Activated naive CD8-positive, alpha-beta T cell treated with anti-CD3 and anti-CD28 coated beads, Interleukin-2, amount 10 ng/mL, durations not matched to agents 7 days and 5 days (primary cell): ENCODE measurements at places on chromosomes 6 and 20.

- H3K27me3 ChIP-seq: peaks cover 14% of the 10 kb centered on the region
- no peaks in the 10 kb centered on the region for H3K36me3 ChIP-seq
- no peak overlapping the region for H3K4me3 ChIP-seq
These were observed 31.4 kb upstream of the TRIM26 start for GRCh38 chr6:30244560-30244959.

DNA sequence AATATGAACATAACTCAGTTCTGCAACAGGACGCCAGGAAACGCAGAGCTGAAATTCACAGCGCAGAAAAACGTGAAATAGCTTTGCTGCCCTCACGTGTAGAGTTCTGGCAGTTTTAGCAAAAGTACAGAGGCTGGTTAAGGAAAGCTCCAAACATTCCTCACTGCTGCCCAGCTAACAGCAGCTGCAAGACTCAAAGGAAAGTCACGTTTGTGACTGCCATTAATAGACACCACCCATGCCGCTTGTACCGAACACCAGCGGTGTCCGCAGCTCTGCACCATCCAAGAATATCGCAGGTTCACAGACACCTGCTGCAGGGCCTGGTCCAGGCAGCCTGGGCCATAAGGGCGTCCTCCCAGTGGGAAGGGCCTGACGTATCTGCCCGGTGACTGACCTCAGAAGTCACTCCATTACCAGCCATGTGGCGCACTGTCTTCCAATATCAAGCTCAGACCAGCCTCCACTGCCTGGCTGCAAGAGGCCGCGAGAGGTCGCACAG lies 61.4 kb downstream of the WDR27 start:
- H3K4me1 ChIP-seq: no peaks in the 10 kb centered on the region
- no peaks in the 10 kb centered on the region for H3K27me3 ChIP-seq
- no peak for DNase-seq
- H3K27ac ChIP-seq: no peak overlapping the region
- no peak overlapping the region for H3K4me3 ChIP-seq

- no peak overlapping the region for H3K4me3 ChIP-seq
- H3K36me3 ChIP-seq: no peaks in the 10 kb centered on the region
- no peak for DNase-seq
- no peaks in the 10 kb centered on the region for H3K4me1 ChIP-seq
These were observed 39.8 kb upstream of the SNAP25 start for GRCh38 chr20:10178727-10179313.

GRCh38 chr20:35297155-35297554 lies 4.9 kb upstream of the FAM83C start:
- peaks cover 10% of the 10 kb centered on the region for H3K27me3 ChIP-seq
- no peak overlapping the region for H3K27ac ChIP-seq
- DNase-seq: no peak
- no peaks in the 10 kb centered on the region for H3K36me3 ChIP-seq

DNA sequence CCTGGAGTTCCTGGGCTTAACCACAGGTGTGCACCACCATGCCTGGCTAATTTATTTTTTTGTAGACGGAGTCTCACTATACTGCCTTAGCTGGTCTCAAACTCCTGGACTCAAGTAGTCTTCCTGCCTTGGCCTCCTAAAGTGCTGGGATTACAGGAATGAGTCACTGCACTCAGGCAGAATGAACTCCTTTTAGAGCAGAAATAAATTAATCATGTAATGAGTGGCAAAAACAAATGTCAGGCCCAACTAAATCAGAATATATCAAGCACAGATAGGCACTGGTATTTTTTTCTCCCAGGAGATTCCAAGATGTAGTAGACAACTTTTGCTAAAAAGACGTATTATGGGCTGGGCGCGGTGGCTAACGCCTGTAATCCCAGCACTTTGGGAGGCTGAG lies 2.6 kb downstream of the RPS10 start:
- peaks cover 30% of the 10 kb centered on the region for H3K4me1 ChIP-seq
- no peaks in the 10 kb centered on the region for H3K27me3 ChIP-seq

DNA sequence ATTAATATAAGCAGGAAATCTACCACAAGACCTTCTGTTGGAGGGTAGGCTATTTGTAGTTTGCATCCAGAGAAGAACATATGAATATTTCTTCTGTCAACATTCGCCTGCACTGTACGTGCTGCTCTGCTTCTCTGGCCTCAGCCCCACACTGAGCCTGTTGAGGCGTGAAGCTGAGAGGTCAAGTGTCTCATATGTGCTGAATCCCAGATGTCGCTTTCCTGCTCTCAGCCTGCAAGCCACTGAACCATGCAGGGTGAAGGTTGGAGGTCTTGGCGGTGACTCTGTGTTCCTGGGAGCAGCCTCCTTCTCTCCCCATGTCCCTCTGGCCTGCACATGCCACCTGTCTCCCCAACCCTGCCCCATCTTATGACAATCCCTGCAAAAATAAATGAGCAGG lies 83.6 kb downstream of the TMEM170B start:
- no peaks in the 10 kb centered on the region for H3K36me3 ChIP-seq
- no peak overlapping the region for H3K27ac ChIP-seq
- peaks cover 9% of the 10 kb centered on the region for H3K27me3 ChIP-seq
- DNase-seq: no peak
- H3K4me3 ChIP-seq: no peak overlapping the region

GRCh38 chr20:63322146-63322932 lies 29.4 kb downstream of the COL20A1 start:
- peak; percentile 20 for DNase-seq
- H3K4me1 ChIP-seq: no peaks in the 10 kb centered on the region
- no peak overlapping the region for H3K4me3 ChIP-seq
- H3K27me3 ChIP-seq: peaks cover 11% of the 10 kb centered on the region
- H3K27ac ChIP-seq: no peak overlapping the region

DNA sequence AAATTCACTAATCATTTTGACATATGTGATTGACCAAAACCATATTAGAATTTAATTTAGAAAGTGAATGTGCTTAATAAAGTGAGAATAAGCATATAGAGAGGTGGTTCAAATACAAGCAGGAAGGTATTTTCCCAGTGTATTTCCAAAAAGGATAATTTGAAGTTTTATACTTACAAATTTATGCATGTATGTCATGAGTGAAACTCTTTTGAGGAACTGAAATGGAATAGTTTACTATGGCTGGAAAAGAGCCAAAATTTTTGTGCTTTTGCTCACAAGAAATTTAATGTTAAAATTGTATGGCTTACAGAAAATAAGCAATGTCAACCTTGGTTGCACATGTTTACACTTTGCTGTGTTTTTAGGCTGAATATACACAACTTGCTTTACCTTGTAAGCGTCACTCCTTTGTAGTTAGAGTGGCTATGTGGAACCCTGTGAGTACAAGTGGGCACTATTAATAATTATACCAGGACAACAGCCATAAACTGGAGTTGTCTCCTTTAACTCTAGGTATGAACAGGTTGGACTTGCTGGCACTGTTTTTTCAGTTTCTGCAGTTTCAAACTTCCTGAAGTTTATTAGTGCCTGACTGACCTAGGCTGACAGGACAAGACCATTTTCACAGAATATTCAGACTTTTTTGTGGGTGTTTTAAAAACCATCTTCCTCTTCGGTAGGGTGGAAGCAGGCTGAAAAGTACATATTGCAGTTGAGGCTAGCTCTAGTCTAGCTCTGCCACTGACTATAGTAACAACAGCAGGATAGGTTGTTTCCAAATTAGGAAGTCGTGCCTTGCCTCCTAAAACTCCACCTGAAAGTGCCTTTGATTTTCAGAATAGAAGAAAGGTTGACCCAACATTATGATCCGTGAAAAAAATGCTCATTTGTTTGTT lies 6.0 kb downstream of the AFDN start:
- DNase-seq: no peak
- H3K4me3 ChIP-seq: peak overlapping the region; percentile 82
- peaks cover 35% of the 10 kb centered on the region for H3K27me3 ChIP-seq
- H3K36me3 ChIP-seq: peaks cover 7% of the 10 kb centered on the region
- peaks cover 40% of the 10 kb centered on the region for H3K4me1 ChIP-seq

- no peak for DNase-seq
- no peak overlapping the region for H3K27ac ChIP-seq
- no peaks in the 10 kb centered on the region for H3K4me1 ChIP-seq
- H3K36me3 ChIP-seq: no peaks in the 10 kb centered on the region
- peaks cover under 1% of the 10 kb centered on the region for H3K27me3 ChIP-seq
These were observed 159.1 kb upstream of the PREP start for GRCh38 chr6:105562027-105562426.

GRCh38 chr6:45460166-45460565 lies 82.4 kb upstream of the SUPT3H start:
- H3K27ac ChIP-seq: no peak overlapping the region
- no peaks in the 10 kb centered on the region for H3K27me3 ChIP-seq
- no peak for DNase-seq
- peaks cover 7% of the 10 kb centered on the region for H3K36me3 ChIP-seq
- H3K4me3 ChIP-seq: no peak overlapping the region
- peaks cover 5% of the 10 kb centered on the region for H3K4me1 ChIP-seq

- H3K4me3 ChIP-seq: no peak overlapping the region
- no peaks in the 10 kb centered on the region for H3K36me3 ChIP-seq
- H3K27ac ChIP-seq: no peak overlapping the region
- no peaks in the 10 kb centered on the region for H3K27me3 ChIP-seq
- no peak for DNase-seq
These were observed 580.0 kb upstream of the MARCKS start for GRCh38 chr6:113277111-113277510.

DNA sequence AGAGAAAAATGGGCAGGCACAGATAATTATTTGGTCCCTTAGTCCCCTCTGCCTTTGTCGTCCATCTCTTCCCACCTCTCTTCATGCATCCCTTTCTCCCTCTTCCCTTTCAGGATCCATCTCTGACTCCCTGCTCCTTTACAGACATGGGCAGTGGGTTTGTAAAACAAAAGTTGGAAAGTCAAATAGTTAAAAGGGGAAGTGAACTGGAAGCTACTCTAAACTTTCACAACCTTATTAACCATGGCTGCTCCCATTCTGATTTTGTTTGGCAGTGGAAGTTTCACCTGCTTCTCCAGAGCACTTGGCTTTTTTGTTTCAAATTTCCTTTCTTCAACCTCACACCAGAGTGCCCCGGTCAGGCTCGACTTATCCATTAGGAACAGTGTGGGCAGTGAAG lies 1.2 kb downstream of the HLA-DQA2 start:
- no peak for DNase-seq
- no peaks in the 10 kb centered on the region for H3K36me3 ChIP-seq
- no peak overlapping the region for H3K4me3 ChIP-seq

DNA sequence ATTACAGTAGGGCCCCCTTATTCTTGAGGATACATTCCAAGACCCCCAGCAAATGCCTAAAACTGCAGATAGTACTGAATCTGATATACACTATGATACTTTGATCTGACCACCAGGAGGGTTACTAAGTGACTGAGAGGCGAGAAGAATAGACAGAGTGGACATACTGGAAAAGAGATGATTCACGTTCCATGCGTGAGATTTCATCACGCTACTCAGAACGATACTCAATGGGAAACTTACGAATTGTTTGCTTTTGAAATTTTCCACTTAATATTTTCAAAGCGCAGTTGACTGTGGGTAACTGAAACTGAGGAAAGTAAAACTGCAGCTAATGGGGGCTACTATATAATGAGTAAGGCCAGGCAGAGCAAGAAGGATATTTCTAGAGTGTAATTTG lies 60.8 kb downstream of the STX11 start:
- peaks cover 27% of the 10 kb centered on the region for H3K27me3 ChIP-seq
- no peak overlapping the region for H3K4me3 ChIP-seq
- H3K36me3 ChIP-seq: peaks cover 1% of the 10 kb centered on the region
- DNase-seq: no peak
- peaks cover 11% of the 10 kb centered on the region for H3K4me1 ChIP-seq
- H3K27ac ChIP-seq: no peak overlapping the region

GRCh38 chr6:6331946-6332601 lies 11.6 kb upstream of the F13A1 start:
- H3K27ac ChIP-seq: no peak overlapping the region
- H3K4me3 ChIP-seq: no peak overlapping the region
- H3K27me3 ChIP-seq: peaks cover 4% of the 10 kb centered on the region
- peaks cover 6% of the 10 kb centered on the region for H3K4me1 ChIP-seq
- no peaks in the 10 kb centered on the region for H3K36me3 ChIP-seq

DNA sequence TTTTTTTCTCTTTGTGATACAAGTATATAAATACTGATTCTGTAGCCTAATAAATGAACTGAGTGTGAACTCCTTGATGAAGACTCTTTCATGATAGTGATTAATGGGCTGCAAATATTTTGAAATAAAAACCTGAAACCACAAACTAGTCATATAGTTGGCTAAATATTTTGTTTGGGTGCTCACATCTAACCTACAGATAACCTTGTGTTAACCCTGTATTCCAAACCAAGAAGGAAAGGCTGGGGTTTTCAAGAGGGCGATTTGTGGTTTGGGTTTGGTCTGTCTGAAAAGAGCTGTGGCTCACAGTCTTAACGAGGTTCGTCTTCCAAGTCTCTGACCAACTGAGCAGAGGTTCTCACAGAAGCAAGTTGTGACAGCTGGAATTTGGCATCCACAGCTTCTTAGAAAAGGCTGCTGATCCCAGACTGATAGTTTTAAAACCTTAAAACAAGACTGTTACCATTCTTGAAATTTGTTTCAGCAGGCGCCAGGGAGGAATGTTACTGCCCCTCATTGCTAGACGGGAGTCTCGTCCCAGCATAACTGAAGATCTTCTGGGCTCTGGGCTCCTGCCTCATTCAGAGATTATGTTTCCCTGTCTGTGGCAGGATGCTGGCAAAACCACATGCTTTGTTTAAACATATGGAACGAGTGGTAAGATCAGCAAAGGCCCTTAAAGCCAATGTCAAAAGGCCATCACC lies 736.4 kb upstream of the MARCKS start:
- H3K4me3 ChIP-seq: no peak overlapping the region
- DNase-seq: no peak
- H3K27ac ChIP-seq: no peak overlapping the region
- H3K27me3 ChIP-seq: no peaks in the 10 kb centered on the region

DNA sequence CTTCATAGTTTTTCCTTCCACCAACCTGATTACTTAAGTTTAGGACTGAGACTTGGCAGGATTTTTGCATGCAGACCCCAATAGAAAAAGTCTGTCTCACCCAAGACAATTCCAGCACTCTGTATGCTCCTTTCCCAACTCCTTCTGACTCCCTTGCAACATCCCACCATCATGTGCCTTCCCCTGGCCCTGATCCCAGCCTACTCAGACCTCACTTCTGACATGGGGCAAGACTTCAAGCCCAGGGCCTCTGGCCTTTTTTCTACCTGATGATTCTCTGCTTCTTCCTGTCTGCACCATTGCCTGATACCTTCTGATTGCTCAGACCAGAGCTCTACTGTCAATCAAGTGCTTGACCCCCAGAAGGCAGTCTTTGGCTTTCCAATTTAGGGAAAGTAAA lies 96.6 kb downstream of the HAO1 start:
- no peak overlapping the region for H3K27ac ChIP-seq
- H3K4me3 ChIP-seq: no peak overlapping the region
- peaks cover 8% of the 10 kb centered on the region for H3K27me3 ChIP-seq
- no peaks in the 10 kb centered on the region for H3K4me1 ChIP-seq
- DNase-seq: no peak
